ENCODE measurements at places on chromosomes 6 and 20.

DNA sequence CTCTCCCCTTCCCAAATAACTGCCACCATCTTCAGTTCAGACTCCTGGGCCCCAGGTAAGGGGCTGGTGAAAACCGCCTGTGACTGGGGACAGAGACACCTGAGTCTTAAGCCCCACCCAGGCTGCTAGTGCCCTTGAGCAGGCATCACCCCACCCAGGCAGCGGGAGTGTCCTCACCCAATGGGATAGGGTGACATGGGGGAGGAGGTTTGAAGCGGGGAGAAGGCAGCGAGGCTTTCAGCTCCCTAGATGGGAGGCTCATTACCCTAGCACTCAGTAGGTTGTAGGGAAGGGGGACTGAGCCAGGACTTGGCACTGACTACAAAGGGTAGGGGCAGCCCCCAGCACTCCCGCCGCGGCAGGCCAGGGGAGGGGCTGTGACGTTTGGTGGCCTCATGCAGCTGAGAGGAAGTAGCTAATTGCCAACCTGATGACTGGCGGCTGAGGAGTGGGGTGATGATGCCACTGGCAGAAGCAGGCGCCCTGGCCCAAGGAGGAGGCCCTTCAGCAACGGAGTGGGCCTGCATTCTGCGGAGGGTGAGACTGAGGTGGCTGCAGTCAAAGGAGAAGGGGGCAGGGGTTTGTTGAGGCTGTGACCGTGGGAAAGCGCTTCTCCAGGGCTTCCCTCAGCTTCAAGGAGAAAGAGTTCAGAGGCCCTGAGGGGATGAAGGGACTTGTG lies 126.9 kb downstream of the MRPL14 start:
- peak; percentile 24 for DNase-seq
- H3K4me1 ChIP-seq, result peaks cover 12% of the 10 kb centered on the region
- H3K36me3 ChIP-seq, result no peaks in the 10 kb centered on the region
- peak overlapping the region; percentile 26 for H3K4me3 ChIP-seq
- H3K27me3 ChIP-seq, result peaks cover 31% of the 10 kb centered on the region

GRCh38 chr20:60752741-60753420 lies 499.2 kb upstream of the CDH4 start:
- no peaks in the 10 kb centered on the region for H3K4me1 ChIP-seq
- H3K36me3 ChIP-seq, result no peaks in the 10 kb centered on the region
- DNase-seq, result no peak
- H3K27me3 ChIP-seq, result no peaks in the 10 kb centered on the region
- H3K4me3 ChIP-seq, result no peak overlapping the region

DNA sequence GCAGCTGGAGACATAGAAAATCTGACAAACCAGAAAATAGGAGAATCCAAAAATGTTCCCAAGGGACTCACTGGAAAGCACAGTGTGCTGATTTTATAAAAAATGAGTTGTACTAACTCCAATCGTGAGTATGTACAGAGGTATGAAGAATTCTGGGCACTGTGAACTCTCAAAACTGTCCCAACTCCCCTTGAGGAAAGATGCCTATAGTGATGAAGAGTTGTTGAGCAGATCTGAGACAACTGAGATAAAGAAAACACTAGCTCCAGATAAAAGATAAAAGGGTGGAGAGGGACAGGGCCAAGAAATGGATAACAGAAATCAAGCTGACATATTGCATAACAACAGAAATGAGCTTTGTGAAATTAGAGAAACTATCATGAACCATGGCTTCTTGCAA lies 481.4 kb downstream of the MAFB start:
- H3K36me3 ChIP-seq, result no peaks in the 10 kb centered on the region
- no peak for DNase-seq
- H3K4me3 ChIP-seq, result no peak overlapping the region
- no peaks in the 10 kb centered on the region for H3K4me1 ChIP-seq
- no peaks in the 10 kb centered on the region for H3K27me3 ChIP-seq
- H3K27ac ChIP-seq, result no peak overlapping the region

GRCh38 chr6:170034294-170034693 lies 256.6 kb downstream of the DLL1 start:
- H3K27me3 ChIP-seq, result no peaks in the 10 kb centered on the region
- H3K4me1 ChIP-seq, result no peaks in the 10 kb centered on the region
- DNase-seq, result no peak
- H3K27ac ChIP-seq, result no peak overlapping the region

DNA sequence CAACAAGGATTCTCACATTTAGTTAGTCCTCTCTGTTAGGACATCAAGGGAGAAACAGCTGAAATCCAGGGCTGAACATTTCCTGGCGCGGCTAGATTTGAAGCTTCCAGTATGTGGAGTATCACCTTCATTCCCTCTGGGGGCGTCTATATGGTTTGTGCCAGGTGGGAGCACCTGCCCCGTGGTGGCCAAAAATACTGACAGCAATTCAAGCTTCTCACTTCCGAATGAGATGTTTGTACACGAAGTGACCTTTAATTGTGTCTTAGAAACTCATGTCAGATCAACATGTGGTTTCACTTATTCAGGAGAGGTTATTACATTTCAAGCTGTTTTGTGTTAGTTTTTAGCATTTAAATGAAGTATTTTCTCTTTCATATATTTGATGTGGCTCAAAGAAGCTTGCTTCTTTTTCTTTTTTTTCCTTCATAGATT lies 67.3 kb upstream of the ZNF217 start:
- H3K36me3 ChIP-seq, result peaks cover 2% of the 10 kb centered on the region
- peak overlapping the region; percentile 77 for H3K4me3 ChIP-seq
- peak; percentile 29 for DNase-seq
- no peaks in the 10 kb centered on the region for H3K27me3 ChIP-seq
- H3K27ac ChIP-seq, result peak overlapping the region; percentile 96

DNA sequence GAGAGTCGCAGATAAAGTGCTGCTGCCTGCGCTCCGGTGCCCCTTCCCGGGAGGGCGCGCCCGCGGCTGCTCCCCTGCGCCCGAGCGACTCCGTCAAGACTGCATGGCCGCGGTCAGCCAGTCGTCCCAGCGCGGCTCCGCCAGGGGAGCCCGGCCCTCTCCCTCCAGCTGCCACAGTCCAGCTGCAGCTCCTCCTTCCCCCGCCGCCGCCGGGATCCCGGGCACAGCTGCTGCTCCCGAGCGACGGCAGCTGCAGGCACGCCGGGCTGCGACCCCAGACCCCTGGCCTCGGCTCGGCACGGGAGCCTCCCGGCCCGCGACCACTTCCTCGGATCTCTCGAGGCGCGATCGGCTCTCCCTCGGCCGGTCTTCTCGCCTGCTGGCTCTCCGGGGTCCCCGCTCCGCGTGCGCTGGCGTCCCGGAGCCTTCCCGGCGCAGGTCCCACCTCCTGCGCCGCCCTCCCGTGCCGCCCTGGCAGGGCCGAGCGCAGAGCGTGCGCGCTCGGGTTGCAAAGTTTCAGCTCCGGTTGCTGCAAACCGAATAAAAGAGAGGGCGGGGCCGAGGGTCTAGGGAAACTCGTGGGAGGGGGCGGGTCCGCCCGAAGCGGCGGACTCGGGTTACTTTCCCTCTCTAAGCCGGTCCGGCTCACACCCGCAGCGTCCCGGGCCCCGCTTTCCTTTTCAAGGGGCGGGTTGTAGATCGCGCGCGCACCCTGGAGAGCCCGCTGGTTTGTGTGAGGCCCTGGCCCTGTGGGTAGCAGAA lies at the start of gene CNKSR3:
Gene CNKSR3 (minus strand): TSS at position 542 of the 762 bp plus-strand sequence. CDS start 571 bp downstream, outside the sequence.
- no peak within 1 kb of the TSS for H3K27ac ChIP-seq
- H3K4me1 ChIP-seq, result peaks cover 10% of the 10 kb centered on the region
- DNase-seq, result peak; percentile 30
- no peaks in the 10 kb centered on the region for H3K36me3 ChIP-seq
- H3K4me3 ChIP-seq, result peak within 1 kb of the TSS; percentile 73

GRCh38 chr6:65933390-65933789 lies 226.4 kb upstream of the EYS start:
- DNase-seq, result no peak
- no peak overlapping the region for H3K4me3 ChIP-seq
- no peaks in the 10 kb centered on the region for H3K4me1 ChIP-seq
- no peak overlapping the region for H3K27ac ChIP-seq
- H3K36me3 ChIP-seq, result no peaks in the 10 kb centered on the region

DNA sequence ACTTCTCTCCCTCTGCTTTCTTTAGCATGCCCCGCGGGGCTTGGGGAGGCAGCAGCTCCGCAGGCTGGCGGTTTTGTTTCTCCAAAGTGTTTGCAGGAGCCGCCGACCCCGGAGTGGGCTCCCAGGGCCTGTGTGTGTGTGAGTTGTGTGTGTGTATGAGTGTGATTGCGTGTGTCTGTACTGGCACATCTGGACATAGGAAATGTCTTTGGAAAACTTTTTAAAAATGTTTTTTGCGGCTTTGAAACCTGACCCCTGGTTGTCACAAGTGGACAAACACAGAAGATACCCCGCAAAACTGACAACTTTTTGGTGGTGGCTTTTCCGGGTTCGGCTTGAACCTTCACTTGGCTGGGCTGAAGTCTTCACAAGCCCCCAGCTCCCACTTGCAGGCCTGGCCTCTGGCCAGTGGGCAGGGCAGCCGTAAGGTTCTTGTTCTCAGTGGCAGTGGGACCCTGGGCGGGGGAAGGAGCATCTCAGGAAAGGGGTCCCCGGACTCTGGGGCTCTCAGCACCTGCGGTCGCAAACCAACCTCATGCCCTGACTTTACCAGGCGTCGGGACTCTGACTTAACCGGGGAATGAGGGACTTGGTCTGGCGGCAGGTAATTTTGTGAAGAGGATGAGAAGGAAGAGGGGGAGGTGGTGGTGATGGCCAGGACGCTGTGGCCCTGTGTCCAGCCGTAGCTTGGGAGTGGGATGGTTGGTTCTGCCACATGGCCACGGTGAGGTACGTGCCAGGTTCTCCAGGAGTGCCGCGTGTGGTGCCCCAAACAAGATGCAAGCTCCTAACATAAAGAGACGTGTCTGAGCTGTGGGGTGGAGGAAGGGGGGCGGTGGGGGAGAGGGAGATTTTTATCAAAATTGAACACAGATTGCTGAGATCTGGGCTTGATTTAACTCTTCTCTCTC lies 619 bp downstream of the DAAM2 start:
- H3K4me3 ChIP-seq, result no peak overlapping the region
- peak overlapping the region; percentile 44 for H3K27ac ChIP-seq
- H3K4me1 ChIP-seq, result no peaks in the 10 kb centered on the region
- H3K36me3 ChIP-seq, result no peaks in the 10 kb centered on the region
- DNase-seq, result no peak
- H3K27me3 ChIP-seq, result peaks cover 45% of the 10 kb centered on the region

- peak overlapping the region; percentile 95 for H3K27ac ChIP-seq
- H3K4me1 ChIP-seq, result peaks cover 99% of the 10 kb centered on the region
- H3K4me3 ChIP-seq, result peak overlapping the region; percentile 48
- H3K36me3 ChIP-seq, result peaks cover 61% of the 10 kb centered on the region
- no peak for DNase-seq
- H3K27me3 ChIP-seq, result no peaks in the 10 kb centered on the region
Observed at GRCh38 chr6:111761783-111762312, 111.4 kb downstream of the FYN start.

GRCh38 chr20:973785-974194 lies 28.3 kb downstream of the RSPO4 start:
- peak; percentile 51 for DNase-seq
- peaks cover 6% of the 10 kb centered on the region for H3K4me1 ChIP-seq
- no peaks in the 10 kb centered on the region for H3K36me3 ChIP-seq
- H3K27me3 ChIP-seq, result no peaks in the 10 kb centered on the region
- H3K4me3 ChIP-seq, result no peak overlapping the region
- H3K27ac ChIP-seq, result no peak overlapping the region

GRCh38 chr6:22821664-22822320 lies 252.4 kb downstream of the HDGFL1 start:
- H3K36me3 ChIP-seq, result no peaks in the 10 kb centered on the region
- no peak overlapping the region for H3K4me3 ChIP-seq
- H3K27me3 ChIP-seq, result no peaks in the 10 kb centered on the region
- H3K4me1 ChIP-seq, result no peaks in the 10 kb centered on the region
- H3K27ac ChIP-seq, result no peak overlapping the region

GRCh38 chr20:49349694-49350252 lies 71.9 kb upstream of the ZNFX1 start:
- no peak for DNase-seq
- no peaks in the 10 kb centered on the region for H3K36me3 ChIP-seq
- H3K27me3 ChIP-seq, result peaks cover 29% of the 10 kb centered on the region
- H3K4me3 ChIP-seq, result no peak overlapping the region

DNA sequence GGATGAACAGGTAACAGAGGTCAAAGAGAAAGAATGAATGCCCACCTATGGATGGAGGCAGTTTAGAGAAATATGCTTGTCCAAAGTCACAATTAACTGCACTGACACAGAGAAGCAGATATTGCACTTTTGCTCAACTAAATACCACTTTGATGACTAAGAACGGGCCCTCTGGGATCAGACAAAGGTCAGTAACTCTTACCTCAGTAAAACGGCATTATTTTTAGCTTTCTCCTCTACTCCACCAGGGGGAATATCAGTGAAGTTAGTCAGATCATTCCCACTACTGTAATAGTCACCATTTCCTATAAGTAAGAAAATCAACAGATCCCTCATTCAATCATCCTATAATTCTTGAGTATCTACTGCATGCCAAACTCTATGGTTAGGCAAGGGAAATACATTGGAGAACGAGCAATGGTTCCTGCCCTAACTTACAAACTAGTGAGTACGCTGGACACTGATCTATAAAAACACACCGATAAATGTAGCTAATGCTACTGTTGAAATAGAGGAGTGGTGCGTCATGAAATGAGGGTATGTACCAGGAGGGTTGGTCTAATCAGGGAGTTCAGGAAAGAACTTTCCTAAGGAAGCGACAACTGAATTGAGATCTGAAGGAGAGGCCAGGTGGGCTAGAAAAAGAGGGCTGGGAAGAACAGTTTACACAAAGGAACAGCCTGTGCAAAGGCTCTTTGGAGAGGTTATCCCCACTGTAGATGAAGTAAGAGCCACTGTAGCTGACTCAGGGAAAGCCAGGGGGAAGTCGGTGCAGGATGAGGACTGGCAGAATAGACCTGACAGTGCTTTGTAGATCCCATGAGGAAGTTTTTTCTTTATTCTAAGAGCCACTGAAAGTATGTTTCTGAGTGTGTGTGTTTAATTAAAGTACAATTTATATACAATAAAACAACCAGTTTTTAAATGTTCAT lies 9.2 kb downstream of the ECI2 start:
- no peak overlapping the region for H3K27ac ChIP-seq
- H3K4me1 ChIP-seq, result no peaks in the 10 kb centered on the region
- DNase-seq, result no peak
- H3K27me3 ChIP-seq, result no peaks in the 10 kb centered on the region
- peaks cover 59% of the 10 kb centered on the region for H3K36me3 ChIP-seq

- H3K4me1 ChIP-seq, result no peaks in the 10 kb centered on the region
- no peaks in the 10 kb centered on the region for H3K36me3 ChIP-seq
Observed at GRCh38 chr6:22631091-22631490, 61.7 kb downstream of the HDGFL1 start.

- DNase-seq, result no peak
- H3K27me3 ChIP-seq, result no peaks in the 10 kb centered on the region
- H3K4me1 ChIP-seq, result peaks cover 13% of the 10 kb centered on the region
- no peak overlapping the region for H3K4me3 ChIP-seq
- H3K27ac ChIP-seq, result no peak overlapping the region
Observed at GRCh38 chr6:25315194-25316177, 36.3 kb downstream of the CARMIL1 start.

DNA sequence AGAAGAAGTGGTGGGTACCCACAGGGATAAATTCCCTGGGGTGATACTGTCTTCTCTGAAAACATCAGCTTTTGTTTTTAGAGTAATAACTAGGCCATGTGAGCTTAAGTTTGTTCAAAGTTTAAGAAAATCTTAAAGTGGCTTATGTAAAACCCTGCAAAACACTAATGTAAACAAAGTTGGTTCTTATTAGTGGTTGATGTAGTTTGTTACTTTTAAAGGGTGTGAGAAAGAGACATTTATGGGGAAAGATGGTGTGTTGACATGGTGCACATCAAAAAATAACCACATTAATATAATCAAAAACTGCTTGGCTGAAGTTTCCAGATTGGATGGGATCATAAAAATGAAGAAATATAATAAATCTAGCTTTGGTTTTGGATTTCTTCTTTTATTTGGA lies 119.9 kb downstream of the LAMP5 start:
- no peak for DNase-seq
- H3K27me3 ChIP-seq, result no peaks in the 10 kb centered on the region
- H3K36me3 ChIP-seq, result no peaks in the 10 kb centered on the region
- H3K4me1 ChIP-seq, result no peaks in the 10 kb centered on the region
- no peak overlapping the region for H3K27ac ChIP-seq
- no peak overlapping the region for H3K4me3 ChIP-seq

Data from activated CD4-positive, alpha-beta T cell treated with anti-CD3 and anti-CD28 coated beads, Interleukin-2, amount 10 ng/mL, durations not matched to agents 7 days and 5 days (primary cell).